ENCODE measurements at places on chromosomes 2 and 18.

DNA sequence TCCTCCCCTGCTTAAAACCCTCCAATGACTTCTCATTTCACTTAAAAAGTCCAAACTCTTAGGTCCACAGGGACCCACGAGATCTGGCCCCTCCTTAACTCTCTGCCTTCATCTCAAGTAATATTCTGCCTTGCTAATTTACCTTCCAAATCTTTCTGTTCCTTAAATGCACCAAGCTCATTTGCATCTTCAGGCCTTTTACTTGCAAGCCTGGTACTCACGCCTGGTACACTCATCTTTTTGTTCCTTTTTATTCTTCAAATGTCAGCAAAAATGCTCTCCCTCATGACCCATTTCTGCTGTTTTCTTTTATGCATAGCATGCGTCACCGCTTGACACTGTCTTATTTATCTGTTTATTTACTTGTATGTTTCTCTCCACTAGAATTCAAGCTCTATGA lies 2.7 kb upstream of the WIPF1 start:
- DNase-seq: no peak

DNA sequence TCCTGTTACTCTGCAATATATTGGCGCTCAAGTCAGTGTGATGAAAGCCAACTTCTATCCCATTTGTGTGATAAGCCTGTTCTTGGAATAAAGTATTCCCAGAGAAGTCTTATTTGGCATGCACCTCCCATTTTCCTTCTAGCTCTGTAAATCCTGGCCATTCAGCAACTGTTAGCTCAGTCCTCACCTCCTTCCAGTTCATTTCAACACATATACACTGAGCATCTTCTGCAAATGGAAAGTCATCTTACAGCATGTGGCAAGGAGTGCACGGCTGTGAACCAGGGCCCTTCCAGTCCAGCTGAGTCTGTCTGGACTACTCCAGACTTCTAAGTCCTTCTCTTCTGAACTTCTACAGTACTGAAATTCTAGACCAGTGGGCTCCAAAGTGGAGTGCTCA lies 53.1 kb downstream of the SPATS2L start:
- no peak for DNase-seq

GRCh38 chr2:238422285-238422684 lies 4.4 kb upstream of the ASB1 start:
- DNase-seq: no peak

DNA sequence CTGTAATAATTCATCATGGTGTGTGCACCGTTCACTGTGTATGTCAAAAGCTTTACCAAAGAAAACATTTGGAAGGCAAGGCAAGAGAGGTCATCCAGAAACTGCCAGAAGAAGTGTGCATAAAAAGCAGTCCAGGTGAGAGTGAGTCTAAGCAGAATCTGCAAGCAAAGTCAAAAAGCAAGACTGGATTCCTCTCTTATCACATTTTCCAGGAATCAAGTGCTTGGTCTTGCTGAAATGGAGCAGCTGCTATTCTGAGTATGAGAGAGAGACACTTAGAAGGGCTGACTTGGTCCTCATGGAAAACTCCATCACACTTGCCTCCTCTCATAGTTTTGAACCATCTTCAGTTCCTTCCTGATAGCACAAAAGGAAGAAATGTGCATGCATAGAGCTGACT lies 231.3 kb downstream of the ANAPC1 start:
- DNase-seq: no peak

DNA sequence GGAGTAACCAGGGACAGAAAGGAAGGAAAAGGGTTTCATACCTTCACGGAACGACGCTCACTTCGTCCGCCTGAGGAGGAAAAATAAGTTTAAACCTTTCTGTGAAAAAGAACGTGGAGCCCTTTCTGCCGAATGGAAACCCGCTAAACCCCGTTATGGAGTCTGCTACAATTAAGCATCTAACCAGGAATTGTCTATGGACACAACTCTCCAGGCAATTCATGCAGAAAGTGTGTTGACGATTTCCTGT lies 528 bp upstream of the PPP4R3B start:
- no peak for DNase-seq

Measured in uterus (tissue), 4 donors.